Right cardiac atrium (tissue), 5 donors: ENCODE measurements at places on chromosomes 1 and 21. TPM values are rescaled to one million over a fixed set of nuclear protein-coding genes. Genes with fewer than 3 reads are reported as not detected.

DNA sequence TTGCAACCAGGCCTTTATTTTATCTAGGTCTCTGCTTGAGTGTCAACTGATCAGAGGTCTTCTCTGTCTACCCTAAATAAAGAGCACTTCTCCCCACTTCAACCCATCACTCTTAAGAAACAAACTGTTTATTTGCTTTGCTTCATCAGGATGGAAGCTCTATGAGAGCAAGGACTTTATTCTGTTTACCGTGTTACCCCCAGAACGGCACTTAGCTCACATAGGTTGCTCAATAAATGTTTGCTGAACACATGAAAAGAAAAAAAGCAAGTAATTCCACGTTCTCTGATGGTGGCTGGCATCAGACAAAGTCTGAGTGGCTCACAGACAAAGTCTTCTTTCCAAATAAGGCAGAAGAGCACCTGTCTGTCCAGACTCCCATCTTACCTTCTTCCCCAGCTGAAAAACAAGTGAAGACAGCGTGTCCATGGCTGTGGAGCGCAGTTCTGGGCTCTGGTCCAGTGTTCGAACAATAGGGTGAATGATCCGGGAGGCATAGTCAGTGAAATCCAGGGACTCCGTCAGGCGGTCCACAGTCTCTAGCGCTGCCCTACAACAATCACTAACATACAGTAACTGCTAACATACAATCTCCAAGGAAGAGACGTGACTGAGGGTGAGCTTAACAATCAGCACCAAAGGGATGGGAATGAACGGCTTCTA, 22.9 kb downstream of the ANGPTL7 start:
- DNase-seq = no peak

GRCh38 chr1:148263128-148263905, 111.2 kb upstream of the NBPF11 start:
- DNase-seq = peak; percentile 46

LCE1D gene
- total RNA-seq = not detected

MR1 gene
- 11.9 TPM for total RNA-seq

DUSP23 gene
- 27.8 TPM for total RNA-seq

DNA sequence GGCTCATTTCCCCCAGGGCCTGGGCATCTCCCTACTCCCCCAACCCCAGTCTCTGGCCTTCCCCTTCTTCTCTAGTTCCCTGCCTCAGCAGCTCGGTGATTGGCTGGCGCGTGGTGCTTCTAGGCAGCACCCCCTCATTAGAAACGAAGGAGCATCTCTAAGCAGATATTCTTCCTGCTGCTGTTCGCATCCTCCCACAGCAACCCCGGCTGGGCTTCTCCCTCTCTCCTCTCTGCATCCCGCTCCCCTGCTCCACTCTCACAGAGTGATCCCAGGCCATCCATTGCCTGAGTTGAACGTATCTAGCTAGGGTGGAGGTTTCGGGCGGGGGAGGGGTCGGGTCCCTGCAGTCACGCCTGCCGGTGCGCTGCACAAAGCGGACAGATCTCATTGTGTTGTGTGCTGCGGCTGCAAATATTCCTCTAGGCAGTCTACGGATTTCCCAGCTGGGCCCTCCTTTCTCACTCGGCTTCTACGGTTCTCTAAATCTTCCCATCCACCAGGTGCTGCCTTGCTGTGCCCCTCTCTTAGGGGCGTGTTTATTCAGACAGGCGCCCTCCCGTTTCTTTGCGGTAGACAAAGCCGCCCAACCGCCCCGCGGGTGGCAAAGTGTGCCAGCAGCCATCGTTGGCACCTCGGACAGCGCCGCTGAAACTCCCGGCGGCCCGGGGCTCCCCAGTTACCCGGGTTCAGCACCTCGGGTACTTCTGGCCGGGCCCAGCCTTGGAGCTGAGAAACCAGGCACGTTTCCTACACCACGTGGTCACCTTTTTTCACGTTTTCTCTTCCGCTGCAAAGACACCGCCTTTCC, 2.2 kb downstream of the CACNA1E start:
- peak; percentile 60 for DNase-seq

DNA sequence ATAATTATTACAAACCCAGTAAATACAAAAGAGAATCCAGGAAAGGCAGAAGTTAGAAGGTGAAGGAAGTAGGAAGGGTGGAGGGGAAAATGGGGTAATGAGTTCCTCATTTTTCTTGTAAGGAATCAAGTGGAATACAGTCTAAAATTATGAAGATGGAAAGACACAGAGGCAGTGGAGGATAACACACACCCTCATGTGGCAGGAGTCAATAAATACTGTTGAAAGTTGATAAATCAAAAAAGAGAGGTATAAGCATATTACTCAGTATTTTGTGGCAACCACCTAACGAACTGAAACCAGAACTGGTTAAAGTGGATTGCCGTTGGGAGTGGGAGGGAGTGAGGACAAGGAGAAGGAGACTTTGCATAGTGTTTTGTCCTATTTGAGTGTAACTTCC, 78.6 kb upstream of the SLC44A3 start:
- no peak for DNase-seq

DNA sequence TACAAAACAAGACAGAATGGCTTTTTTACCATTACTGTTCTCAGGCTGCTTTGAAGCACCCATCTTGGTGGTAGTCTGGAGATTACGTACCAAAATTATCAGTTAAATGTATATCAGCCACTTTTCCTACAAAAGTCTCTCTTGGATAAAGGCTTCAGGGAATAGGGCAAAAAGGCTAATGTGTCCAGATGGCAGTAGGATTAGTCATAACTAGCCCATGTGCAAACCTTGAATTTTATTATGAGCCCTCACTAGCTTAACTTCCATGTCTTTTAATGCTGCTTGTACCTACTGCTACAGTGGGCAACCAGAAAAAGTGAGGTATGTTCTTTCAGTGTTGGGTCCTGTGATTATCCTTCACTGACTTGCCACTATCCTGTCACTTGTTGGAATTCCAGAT, 51.0 kb downstream of the PLPPR4 start:
- DNase-seq = no peak

ARHGAP30 gene
- 2.7 TPM for total RNA-seq

KCNA3 gene
- 0.34 TPM for total RNA-seq

GRCh38 chr1:184390889-184391288, 4.1 kb downstream of the C1orf21 start:
- DNase-seq = no peak

EFNA1 gene
- 35.1 TPM for total RNA-seq

DNA sequence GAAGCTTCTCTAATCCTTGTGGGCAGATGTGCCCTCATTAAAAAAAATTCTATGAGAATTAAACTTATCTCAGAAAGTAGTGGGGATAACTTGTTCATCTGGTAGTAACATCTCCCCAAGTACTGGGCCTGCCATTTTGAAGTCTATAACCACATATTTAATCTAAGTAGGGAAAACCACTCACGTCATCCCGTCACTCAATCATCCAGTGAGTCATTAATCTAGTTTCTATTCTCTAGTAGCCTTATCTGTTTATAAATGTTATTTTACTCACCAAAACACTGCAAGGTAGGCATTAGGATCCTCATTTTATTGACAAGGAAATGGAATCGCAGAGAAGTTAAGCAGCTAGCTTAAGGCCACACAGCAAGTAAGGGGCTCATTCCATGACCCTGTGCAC, 221.9 kb downstream of the ATG4C start:
- no peak for DNase-seq

DNA sequence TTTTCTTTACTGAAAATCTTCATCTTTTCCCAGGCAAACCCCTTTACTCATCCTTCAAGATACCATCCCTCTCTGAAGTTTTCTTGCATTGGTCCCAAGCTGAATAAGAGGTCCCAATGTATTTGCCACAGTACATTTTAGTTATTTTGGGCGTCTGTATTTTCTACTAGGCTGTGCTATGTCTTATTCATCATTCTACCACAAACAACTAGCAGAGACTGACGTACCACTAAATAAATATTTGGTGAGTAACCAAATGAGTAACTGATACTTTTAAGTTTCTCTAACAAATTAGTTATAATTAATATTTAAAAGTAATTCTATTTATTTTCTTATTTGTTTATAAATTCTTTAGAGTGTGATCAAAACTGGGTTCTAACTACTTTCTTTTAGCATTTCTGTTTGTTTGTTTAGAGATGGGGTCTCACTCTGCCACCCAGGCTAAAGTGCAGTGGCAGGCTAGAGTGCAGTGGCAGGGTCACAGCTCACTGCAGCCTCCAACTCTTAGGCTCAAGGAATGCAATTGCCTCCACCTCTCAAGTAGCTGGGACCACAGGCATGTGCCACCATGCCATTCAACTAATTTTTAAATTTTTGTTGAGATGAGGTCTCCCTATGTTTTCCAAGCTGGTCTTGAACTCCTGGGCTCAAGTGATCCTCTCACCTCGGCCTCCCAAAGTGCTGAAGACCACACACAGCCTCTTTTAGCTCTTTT, 33.1 kb downstream of the NDC1 start:
- no peak for DNase-seq

GRCh38 chr1:160750608-160751007, 11.6 kb downstream of the SLAMF7 start:
- DNase-seq = no peak

DNA sequence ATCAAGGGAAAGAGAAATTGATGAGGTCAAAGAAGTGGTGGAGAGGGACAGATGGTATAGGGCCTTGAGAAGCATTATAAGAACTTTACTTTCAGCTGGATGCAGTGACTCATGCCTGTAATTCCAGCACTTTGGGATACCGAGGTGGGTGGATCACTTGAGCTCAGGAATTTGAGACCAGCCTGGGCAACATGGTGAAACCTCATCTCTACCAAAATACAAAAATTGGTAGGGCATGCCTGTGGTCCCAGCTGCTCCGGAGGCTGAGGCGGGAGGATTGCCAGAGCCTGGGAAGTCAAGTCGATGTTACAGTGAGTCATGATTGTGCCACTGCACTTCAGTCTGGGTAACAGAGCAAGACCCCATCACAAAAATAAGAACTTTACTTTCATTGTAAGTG, 5.7 kb downstream of the TMEM50A start:
- no peak for DNase-seq

CYP4Z1 gene
- total RNA-seq = 0.85 TPM

GRCh38 chr1:69711190-69711930, 143.6 kb downstream of the LRRC7 start:
- DNase-seq = no peak

UBXN10 gene
- total RNA-seq = 5.1 TPM

NFASC gene
- total RNA-seq = 63.3 TPM

CADM3 gene
- 10.6 TPM for total RNA-seq

CHAF1B gene
- 0.75 TPM for total RNA-seq

DNA sequence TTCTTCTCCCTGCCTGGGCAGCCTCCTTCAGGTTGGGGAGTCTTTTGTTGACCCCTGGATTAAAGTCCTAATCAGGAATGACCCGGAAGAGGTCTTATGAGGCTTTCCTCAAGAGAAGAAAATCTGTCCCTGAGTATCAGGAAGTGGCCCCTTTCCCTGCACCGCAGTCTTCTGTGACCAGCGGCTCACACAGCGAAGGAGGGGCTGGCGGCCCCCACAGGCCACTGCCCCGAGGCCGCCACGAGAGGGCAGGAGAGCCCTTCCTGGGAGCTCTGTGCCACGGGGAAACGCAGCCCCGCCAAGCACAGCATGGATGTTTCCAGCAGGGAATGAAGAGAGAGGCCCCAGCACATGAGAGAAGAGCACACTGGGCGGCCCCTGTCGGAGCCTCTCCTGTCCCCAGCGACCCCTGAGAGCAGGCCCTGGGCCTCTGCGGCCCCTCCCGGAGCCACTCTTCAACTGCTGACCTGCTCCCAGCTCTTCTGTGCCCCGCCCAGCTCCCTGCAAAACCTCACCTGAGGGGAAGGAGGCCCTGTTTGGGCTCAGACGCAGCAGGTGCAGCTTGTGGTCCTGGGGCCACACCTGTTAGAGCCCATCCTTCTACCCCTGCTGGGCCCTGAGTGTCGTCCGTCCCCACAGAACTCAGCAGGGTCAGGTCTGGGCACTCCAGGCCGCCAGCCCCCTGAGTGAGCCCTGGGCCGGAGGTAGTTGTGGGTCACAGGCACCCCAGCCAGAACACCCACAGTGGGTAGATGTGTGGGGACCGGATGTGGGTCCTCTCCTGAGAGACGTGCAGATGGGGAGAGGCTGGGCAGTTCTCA, 4.9 kb upstream of the POFUT2 start:
- peak; percentile 96 for DNase-seq

- DNase-seq = peak; percentile 65
These were observed 36.0 kb upstream of the POFUT2 start for GRCh38 chr21:45323487-45324311.

DNA sequence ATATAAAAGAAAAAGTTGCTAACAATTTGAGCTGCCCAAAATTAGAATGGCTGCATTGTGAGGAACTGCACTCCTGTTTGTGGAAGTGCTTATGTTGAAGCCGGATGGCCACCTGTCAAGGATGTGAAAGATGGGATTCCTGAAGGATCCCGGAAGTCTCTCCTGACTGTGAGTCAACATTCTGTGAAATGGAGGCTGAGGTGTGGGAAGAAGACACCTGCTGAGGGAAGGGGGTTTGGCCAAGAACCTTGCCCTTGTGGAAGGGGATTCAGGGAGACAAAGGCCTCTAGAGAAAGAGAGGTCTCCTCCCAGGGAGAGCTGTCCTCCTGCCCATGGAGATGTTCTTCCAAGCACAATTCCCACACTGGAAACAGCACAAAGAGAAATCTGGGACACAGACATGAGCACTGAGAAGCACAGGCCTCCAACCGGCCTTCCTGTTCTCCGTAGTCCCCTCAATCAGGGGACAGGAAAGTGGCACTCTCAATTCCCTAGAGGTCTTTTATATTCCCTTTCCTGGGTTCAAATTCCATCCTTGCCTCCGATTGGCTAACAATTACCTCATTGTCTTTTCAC, 70.5 kb downstream of the CD2 start:
- no peak for DNase-seq

DNA sequence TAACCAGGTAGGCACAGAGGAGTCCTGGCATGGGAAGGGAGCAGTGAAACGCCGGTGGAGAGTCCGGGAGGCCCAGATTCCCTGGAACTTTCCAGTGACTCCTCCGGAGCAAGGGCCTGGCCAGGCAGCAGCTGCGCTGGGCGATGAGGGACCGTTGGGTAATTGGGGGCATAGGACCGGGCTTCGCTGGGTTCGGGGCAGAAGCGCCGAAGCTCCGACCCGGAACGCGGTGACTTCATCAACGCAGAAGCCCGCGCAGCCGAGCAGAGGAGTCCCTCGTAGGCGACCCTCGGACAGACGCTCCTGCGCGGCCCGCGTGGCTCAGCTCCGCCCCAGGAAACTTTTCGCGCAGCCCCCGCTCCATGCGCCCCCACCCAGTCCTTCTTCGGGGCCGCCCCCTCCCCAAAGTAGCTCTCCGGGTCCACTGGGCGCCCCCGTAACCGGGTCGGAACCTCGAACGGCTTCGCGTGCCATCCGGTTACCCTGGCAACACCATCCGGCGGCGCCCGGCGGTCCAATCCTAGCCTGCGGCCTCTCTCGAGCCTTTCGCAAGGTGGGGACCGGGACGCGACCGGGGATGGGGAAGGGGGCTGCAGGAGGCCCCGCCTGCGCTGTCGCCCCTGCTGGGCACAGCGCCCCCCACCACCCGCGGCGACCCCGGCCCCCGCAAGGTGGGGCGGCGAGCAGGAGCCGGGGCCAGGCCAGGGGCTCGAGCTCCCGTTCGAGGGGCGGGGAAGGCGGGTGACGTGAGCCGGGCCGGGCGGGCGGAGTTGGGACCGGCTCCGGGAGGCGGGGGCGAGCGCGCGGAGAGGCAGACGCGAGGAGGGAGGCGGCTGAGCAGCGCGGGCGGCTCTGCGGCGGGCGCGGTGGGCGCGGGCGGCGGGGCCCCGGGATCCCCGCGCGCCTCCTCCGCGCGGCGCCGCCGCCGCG, at the start of gene AJAP1:
Gene AJAP1 (plus strand): TSS at position 814 of the 930 bp plus-strand sequence. CDS start 817 bp downstream, outside the sequence.
- no peak for DNase-seq

- DNase-seq = no peak
These were observed 52.0 kb upstream of the FAM20B start for GRCh38 chr1:178973652-178974101.

- no peak for DNase-seq
These were observed 11.2 kb upstream of the SLC41A1 start for GRCh38 chr1:205824180-205824579.

- DNase-seq = no peak
These were observed 114.4 kb downstream of the CASZ1 start for GRCh38 chr1:10682108-10682445.

TRIM45 gene
- 15.8 TPM for total RNA-seq

OR2T11 gene
- total RNA-seq = not detected
